ENCODE measurements at places on chromosomes 6 and 20. TPM values are rescaled to one million over a fixed set of nuclear protein-coding genes. Genes with fewer than 3 reads are reported as not detected.

The PTK6 gene
- total RNA-seq, result not detected

The FBXL4 gene
- total RNA-seq, result 15.6 TPM

The EIF6 gene
- total RNA-seq, result 115 TPM

The PLCB1 gene
- total RNA-seq, result 74.5 TPM

The FNDC11 gene
- total RNA-seq, result 0.40 TPM
